ENCODE measurements at places on chromosomes 1 and 21.

DNA sequence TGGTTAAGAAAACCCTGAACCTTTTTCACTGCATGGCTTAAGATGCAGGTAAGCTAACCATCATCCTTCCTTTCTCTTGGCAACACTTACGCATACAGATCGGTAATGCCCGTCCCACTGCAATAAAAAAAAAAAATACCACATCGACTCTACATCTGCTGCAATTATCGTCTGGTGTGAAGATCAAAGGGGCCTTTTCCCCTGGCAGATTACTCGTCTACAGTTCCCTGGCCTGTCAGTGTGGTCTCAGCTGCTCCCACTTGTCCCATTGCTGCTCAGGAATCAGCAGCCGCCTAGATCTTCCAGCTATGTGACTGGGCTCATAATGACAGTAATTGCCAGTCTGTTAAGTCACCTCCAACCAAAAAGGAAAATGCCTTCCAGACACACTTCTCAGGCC is 133.1 kb downstream of the SETD4 start:
- DNase-seq: no peak

DNA sequence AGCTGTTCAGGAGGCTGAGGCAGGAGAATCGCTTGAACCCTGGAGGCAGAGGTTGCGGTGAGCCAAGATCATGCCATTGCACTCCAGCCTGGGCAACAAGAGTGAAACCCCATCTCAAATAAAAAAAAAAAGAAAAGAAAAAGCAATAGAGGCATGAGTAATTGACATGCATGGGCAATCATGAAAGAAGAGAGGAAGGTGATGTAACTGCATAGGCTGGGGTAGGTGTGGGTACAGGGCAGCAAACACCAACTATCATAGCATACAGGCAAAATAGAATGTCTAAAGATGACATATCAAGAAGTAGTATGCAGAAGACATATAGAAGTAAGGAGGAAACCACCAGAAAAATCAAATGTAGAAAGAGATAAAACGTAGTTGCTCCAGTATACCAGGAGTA is 19.0 kb upstream of the MGST3 start:
- no peak for DNase-seq

GRCh38 chr1:184031409-184032107 is 6.0 kb downstream of the COLGALT2 start:
- DNase-seq: no peak

DNA sequence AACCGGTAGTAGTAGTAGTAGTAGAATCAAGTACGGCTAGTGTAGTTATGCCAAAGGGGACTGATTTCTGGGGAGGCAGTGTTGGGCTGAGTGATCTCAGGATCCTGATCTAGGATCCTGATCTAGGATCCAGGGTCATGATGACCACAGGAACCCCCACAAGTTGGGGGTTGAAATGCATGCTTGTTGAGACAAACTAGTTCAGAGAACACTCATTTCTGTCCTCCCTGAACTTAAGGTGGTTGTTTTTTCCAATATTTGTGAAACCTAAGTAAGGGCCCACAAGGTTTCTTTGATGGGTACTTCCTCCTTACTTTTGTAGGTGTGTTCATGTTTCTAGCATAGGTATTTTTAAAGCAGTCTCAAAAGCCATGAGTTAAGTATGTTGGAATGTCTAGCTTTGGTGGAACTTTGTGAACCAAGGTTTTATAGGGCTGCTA is 33.9 kb upstream of the PDC start:
- DNase-seq: no peak

DNA sequence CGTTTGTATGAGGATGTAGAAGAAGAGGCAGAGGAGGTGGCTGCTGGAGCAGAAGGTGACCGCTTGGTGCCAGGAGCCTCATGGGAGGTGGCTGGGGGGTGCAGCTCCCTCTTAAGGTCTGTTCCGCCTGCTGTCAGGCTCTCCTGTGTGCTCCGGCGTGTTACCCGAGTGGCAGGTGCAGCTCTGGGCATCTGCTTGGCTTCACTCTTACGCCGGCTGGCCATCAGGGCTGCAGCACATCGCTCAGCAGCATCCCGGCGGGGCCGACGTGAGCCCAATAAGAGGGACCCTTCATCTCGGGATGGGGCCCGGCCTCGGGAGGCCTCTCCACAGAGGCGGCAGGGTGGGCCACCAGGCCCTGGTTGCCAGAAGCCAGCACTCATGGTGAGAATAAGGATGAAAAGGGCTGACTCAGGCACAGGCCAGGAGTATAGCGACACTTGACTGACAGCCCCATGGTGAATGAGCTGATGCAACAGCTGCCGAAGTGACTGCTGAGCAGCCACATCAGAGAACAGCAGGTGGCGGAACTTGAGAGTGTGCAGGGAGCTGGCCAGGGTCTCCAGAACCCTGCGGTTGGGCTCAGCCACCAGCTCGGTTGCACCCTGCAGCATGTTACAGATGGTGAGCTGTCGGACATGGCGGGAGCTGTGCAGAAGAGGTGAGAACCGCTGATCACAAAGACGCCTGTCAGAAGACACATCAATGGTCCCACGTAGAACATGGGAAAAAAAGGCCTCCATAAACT is 17.5 kb downstream of the LRRC41 start:
- peak; percentile 17 for DNase-seq

DNA sequence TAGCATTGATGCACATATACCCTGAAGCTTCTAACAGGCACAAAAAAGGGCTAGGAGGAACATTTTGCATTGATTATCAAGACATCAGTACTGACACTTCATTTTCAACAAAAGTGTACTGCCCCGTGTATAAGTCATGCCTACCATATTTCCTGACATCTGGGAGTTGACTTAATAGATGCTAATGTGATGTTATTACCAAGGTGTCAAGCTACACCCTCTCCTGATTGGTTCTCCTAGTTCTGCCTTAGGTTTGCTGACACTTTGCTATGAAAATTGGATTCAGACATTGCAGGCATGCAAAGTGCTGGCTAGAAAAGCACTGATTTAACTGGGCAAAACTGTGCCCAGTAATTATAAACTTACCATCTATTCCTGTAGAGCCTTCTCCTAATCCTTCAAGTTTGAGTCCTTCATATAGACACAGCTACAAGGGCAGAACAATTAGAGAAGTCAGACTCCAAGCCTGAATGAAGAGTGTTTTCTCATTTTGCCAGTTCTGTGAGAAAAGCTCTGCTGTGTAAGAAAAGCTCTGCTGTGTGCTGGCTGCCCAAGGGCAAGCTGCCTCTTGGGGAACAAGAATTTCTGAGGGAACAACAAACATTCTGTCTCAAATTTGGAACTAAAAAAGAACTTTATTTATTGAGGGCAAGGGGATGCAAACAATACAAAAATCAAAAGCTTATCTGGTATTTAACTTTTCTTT is 11.2 kb downstream of the S100A10 start:
- DNase-seq: no peak

GRCh38 chr1:233268389-233269022 is 27.0 kb downstream of the PCNX2 start:
- no peak for DNase-seq

DNA sequence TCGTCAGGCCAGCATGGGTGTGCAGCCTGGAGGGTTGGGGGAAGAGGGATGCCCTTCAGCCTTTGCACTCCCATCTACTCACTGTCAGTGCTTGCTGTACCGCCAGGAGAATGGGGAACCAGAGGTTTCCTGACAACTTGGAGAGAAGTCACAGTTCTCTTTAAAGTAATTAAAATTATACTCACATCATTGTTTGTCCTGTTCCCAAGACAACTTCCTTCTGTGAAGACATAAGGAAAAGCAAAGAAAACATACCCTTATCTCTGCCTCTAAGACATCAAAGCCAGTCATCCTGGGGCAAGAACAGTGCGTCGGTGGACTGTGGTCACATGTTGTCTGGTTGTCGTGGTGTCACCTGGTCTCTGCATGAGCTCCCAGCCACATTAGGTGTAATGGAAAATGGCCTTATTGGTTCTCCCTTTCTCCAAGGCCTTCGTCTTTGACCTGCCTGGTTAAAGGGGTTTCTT is 17.6 kb downstream of the TRAF5 start:
- no peak for DNase-seq

GRCh38 chr1:110430901-110431300 is 20.0 kb upstream of the PROK1 start:
- no peak for DNase-seq
